ENCODE measurements at places on chromosomes 1 and 21.

DNA sequence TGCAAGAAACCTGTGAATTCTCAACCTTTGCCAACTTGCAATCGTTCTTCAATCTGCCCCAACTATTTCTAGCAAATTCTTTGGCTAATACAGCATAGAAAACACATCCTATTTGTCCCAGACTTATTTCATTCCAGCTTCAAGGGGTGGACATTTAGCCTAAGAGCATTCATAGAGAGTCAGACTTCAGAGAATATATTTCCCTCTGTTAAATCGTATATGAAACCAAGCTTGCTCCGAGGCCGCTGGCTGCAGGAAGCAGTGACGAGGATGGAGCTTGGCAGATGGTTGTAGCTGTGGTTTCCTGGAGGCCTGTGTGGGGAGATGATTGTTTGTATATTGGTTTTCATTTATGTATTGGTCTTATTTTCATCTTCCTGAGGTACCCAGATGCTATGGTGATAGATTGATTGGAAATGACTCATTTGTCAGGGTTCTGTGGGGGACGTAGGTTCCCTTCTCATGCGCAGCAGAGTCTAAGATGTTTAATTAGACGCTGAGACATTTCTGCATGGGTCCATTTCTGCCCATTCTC, 26.1 kb downstream of the MAN1C1 start:
- peak overlapping the region; percentile 70 for H3K27ac ChIP-seq
- H3K4me1 ChIP-seq = peaks cover 11% of the 10 kb centered on the region
- no peaks in the 10 kb centered on the region for H3K36me3 ChIP-seq
- no peak for DNase-seq
- no peaks in the 10 kb centered on the region for H3K27me3 ChIP-seq

- no peaks in the 10 kb centered on the region for H3K27me3 ChIP-seq
- DNase-seq = no peak
- no peak overlapping the region for H3K4me3 ChIP-seq
- H3K27ac ChIP-seq = no peak overlapping the region
- H3K4me1 ChIP-seq = no peaks in the 10 kb centered on the region
These were observed 59.5 kb upstream of the KCNA3 start for GRCh38 chr1:110734133-110734680.

- H3K4me3 ChIP-seq = no peak overlapping the region
- H3K27me3 ChIP-seq = peaks cover 38% of the 10 kb centered on the region
- no peaks in the 10 kb centered on the region for H3K36me3 ChIP-seq
- peak; percentile 36 for DNase-seq
These were observed 34.8 kb downstream of the ACTL8 start for GRCh38 chr1:17789926-17790325.

- no peak overlapping the region for H3K4me3 ChIP-seq
- no peak overlapping the region for H3K27ac ChIP-seq
- no peak for DNase-seq
- no peaks in the 10 kb centered on the region for H3K36me3 ChIP-seq
These were observed 147.5 kb downstream of the CYYR1 start for GRCh38 chr21:26425576-26425975.

- DNase-seq = no peak
- no peaks in the 10 kb centered on the region for H3K27me3 ChIP-seq
- H3K4me3 ChIP-seq = no peak overlapping the region
- H3K27ac ChIP-seq = no peak overlapping the region
- H3K36me3 ChIP-seq = no peaks in the 10 kb centered on the region
These were observed 612.2 kb downstream of the SMYD3 start for GRCh38 chr1:245894843-245895242.

DNA sequence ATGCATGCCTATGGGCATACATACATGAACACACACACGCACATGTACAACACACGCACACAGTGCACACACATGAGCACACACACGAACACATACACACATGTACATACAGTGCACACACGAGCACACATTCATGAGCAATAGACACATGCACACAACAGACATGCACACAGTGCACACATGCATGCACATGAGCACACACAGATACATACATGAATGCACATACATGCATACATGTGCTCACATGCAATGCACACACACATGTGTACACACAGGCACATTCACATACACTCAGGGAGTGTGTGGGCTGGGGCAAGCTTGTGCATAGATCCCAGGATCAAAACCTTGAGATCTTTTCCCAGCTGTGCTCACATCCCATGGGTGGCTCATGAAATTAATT, 18.9 kb downstream of the CRYAA start:
- no peak overlapping the region for H3K27ac ChIP-seq
- DNase-seq = peak; percentile 25
- no peaks in the 10 kb centered on the region for H3K36me3 ChIP-seq
- H3K27me3 ChIP-seq = no peaks in the 10 kb centered on the region
- no peaks in the 10 kb centered on the region for H3K4me1 ChIP-seq

DNA sequence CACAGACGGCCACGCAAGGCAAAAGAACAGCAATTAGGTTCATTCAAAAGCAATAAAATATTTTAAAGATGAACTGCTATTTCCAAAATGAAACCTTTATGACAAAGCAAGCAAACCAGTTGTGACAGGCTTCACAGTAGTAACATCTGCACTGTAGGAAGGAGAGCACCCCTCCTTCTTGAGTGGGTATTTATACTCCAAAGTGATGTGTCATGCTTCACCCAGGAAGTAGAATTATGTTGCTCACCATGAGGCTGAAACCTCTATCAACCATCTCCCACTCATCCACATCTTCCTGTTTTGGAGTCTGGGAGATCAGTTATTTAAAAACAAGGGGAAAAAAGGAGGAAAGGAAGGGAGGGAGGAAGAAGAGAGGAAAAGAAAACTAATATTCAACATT, 885 bp downstream of the OR2T10 start:
- no peaks in the 10 kb centered on the region for H3K27me3 ChIP-seq
- H3K36me3 ChIP-seq = no peaks in the 10 kb centered on the region
- no peak overlapping the region for H3K4me3 ChIP-seq
- no peaks in the 10 kb centered on the region for H3K4me1 ChIP-seq
- no peak overlapping the region for H3K27ac ChIP-seq

DNA sequence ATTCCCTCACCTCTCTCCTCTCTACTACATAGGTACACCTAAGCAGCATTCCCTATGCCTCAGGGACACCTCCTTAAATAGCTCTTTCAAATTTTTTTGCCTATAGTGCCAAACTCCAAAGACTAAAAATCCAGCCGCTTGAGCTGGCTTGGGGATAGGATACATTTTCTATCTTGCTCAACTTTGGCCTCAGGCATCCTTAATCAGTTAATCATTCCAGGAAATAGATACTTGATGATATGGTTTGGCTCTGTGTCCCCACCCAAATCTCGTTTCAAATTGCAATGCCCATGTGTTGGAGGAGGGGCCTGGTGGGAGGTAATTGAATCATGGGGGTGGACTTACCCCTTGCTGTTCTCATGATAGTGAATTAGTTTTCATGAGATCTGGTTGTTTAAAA, 11.4 kb upstream of the PHGDH start:
- no peak overlapping the region for H3K4me3 ChIP-seq
- no peak for DNase-seq
- H3K27me3 ChIP-seq = no peaks in the 10 kb centered on the region
- no peak overlapping the region for H3K27ac ChIP-seq
- no peaks in the 10 kb centered on the region for H3K4me1 ChIP-seq

DNA sequence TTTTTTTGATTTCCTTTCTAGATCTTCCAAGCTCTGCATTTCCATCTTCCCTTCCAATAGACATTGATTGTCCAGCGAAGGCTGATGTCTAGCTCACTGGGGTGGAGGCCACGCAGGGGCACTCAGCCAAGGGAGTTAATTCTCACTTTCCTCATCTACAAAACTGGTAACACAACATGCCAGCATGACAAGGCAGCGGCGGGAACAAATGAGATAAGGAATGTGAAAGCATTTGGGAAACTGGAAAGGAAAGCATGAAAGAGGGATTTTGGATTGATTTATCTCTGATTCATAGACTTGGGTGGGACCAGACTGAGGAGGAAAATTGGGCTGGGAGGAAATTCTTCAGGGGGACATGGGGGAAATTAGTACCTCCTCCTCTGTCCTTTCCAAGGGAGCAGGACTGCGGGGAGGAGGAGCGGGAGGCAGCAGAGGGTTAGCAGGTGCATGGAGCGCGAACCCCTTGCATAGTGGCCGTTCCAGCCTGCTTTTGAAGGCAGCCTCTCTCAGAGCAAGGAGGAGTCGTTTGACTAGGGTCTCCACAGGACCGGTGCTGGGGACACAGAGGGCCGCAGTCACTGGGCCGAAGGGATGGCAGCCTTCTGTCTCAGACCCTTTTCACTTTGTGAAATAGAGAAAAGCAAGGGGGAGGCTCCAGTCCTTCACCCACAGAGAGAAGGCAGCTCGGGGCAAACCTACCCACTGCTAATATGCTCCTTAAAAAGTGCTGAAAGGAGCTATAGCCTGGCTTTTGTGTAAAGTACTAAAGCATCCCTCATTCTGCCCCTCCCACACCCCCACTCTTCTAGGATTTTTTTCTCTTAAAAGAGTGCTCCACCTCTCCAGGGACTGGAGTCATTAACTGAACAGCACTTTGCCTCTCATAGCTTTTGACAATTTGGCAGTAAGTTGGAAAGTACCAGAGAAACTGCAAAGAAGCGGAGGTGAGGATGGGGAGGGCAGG, 89.2 kb downstream of the PLXNA2 start:
- H3K4me3 ChIP-seq = no peak overlapping the region
- no peak overlapping the region for H3K27ac ChIP-seq
- no peaks in the 10 kb centered on the region for H3K4me1 ChIP-seq
- H3K36me3 ChIP-seq = no peaks in the 10 kb centered on the region
- H3K27me3 ChIP-seq = no peaks in the 10 kb centered on the region
- no peak for DNase-seq

DNA sequence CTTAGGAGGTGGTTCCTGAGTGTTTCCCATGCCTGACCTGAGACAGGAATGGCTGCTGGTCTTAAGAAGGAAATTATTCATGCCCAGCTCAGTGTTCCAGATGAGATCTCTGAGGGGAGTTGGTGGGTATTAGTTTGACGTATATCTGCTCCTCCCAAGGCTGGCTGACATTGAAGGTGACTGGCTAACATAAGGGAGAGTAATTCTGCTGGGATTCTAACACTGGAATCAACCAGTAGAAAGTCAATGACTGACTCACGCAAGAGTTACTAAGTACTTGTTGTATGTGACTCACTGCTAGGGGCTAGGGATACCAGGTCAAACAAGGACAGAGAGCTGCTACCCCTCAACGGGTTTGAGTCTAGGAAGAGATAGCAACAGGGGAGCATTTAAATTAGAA, 177.3 kb downstream of the CACNA1E start:
- H3K36me3 ChIP-seq = no peaks in the 10 kb centered on the region
- DNase-seq = no peak
- H3K4me3 ChIP-seq = no peak overlapping the region
- no peak overlapping the region for H3K27ac ChIP-seq
- no peaks in the 10 kb centered on the region for H3K4me1 ChIP-seq

- H3K4me3 ChIP-seq = peak overlapping the region; percentile 78
- peak overlapping the region; percentile 92 for H3K27ac ChIP-seq
- H3K36me3 ChIP-seq = no peaks in the 10 kb centered on the region
- H3K27me3 ChIP-seq = no peaks in the 10 kb centered on the region
- no peaks in the 10 kb centered on the region for H3K4me1 ChIP-seq
- DNase-seq = peak; percentile 51
These were observed 84.4 kb downstream of the NKAIN1 start for GRCh38 chr1:31155216-31155806.

- H3K4me3 ChIP-seq = no peak overlapping the region
- H3K36me3 ChIP-seq = no peaks in the 10 kb centered on the region
- no peak for DNase-seq
- H3K27me3 ChIP-seq = no peaks in the 10 kb centered on the region
- H3K27ac ChIP-seq = no peak overlapping the region
These were observed 54.2 kb downstream of the BTBD8 start for GRCh38 chr1:92134331-92134730.

- H3K27me3 ChIP-seq = no peaks in the 10 kb centered on the region
- H3K4me1 ChIP-seq = no peaks in the 10 kb centered on the region
- no peaks in the 10 kb centered on the region for H3K36me3 ChIP-seq
- H3K27ac ChIP-seq = no peak overlapping the region
These were observed 57.9 kb upstream of the EDN2 start for GRCh38 chr1:41542196-41542930.

DNA sequence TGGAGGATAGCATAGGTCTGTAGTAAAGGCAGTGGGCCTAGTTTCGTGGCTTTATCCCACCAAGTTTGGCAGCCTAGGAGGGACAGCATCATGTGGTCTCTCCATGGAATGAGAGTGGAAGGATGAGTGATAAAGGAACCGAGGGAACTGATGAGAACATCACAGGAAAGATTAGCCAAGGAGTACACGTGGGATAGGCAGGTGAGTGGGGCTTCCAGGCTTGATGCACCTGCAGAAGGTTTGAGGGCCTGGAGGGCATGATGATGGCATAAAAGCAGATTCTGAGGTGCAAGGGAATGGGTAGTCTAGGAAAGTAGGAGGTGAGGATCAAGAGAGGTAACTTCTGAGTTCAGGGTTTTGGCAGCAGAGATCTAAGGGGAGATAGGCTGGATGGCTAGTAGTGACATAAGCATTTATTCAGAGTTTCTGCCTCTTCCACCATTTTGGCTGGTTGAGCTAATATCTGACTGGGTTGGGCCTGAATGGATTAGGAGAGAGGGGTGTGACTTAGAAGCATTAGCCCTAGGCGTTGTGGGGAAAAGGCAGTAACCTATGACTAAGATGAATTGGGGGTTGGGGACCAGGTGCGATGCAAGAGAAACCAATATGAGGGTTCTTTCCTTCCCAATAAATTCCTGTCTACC, 9.1 kb downstream of the PTGFRN start:
- no peak for DNase-seq
- no peak overlapping the region for H3K27ac ChIP-seq
- no peak overlapping the region for H3K4me3 ChIP-seq
- no peaks in the 10 kb centered on the region for H3K27me3 ChIP-seq

GRCh38 chr21:16863908-16864307, 648.9 kb upstream of the CXADR start:
- no peaks in the 10 kb centered on the region for H3K36me3 ChIP-seq
- H3K4me1 ChIP-seq = no peaks in the 10 kb centered on the region
- H3K27me3 ChIP-seq = no peaks in the 10 kb centered on the region
- H3K27ac ChIP-seq = no peak overlapping the region
- DNase-seq = no peak

- H3K27me3 ChIP-seq = no peaks in the 10 kb centered on the region
- no peak overlapping the region for H3K4me3 ChIP-seq
- DNase-seq = no peak
- H3K27ac ChIP-seq = peak overlapping the region; percentile 16
- H3K36me3 ChIP-seq = no peaks in the 10 kb centered on the region
These were observed 33.7 kb downstream of the XCL2 start for GRCh38 chr1:168509875-168510791.

- no peaks in the 10 kb centered on the region for H3K36me3 ChIP-seq
- no peak overlapping the region for H3K27ac ChIP-seq
- H3K27me3 ChIP-seq = no peaks in the 10 kb centered on the region
- DNase-seq = peak; percentile 48
- H3K4me3 ChIP-seq = no peak overlapping the region
These were observed 13.6 kb downstream of the INAVA start for GRCh38 chr1:200908191-200908868.

- no peaks in the 10 kb centered on the region for H3K4me1 ChIP-seq
- no peak overlapping the region for H3K4me3 ChIP-seq
- no peaks in the 10 kb centered on the region for H3K27me3 ChIP-seq
- H3K36me3 ChIP-seq = no peaks in the 10 kb centered on the region
These were observed 253.4 kb upstream of the CSF3R start for GRCh38 chr1:36735939-36736730.

GRCh38 chr1:67766141-67766978, 66.9 kb downstream of the GNG12 start:
- no peaks in the 10 kb centered on the region for H3K36me3 ChIP-seq
- H3K27me3 ChIP-seq = no peaks in the 10 kb centered on the region
- DNase-seq = no peak
- peak overlapping the region; percentile 47 for H3K4me3 ChIP-seq
- H3K27ac ChIP-seq = no peak overlapping the region
- H3K4me1 ChIP-seq = no peaks in the 10 kb centered on the region

All from breast epithelium (tissue), 4 donors.